GM04503 (cell line): ENCODE measurements at places on chromosomes 6 and 20.

DNA sequence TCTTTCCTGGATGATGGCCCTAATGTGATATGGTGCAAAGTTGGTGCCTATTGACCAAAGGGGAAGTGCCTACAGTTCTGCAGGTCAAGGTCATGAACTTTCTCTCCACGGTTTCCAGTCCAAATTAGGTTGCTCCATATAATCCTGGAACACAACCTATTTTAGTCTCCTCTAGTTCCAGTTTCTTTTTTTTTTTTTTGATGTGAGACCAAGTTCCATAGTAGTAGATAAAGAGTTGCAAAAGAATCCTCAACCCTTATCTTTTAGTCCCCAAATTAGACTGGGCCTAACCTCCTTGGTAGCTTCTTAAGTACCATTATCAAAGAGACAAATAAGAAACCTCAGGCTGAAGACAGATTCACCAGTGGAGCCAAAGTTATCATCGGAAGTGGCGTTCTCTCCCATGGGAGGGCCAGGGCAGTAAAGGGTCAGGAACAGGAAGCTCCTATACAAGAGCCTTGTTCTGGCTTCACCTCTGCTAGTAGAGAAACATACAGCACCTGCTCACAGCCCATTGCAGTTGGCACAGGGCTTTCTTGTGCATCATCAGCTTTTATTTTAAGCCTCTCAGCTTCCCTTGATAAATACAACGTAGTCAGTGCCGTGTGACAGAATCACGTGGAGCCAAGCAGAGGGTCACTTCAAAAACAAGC is 132.2 kb upstream of the RREB1 start:
- DNase-seq: no peak

GRCh38 chr6:64217721-64218620 is 582.4 kb downstream of the PHF3 start:
- no peak for DNase-seq

GRCh38 chr6:35980991-35981645 is 43.3 kb downstream of the SLC26A8 start:
- no peak for DNase-seq

DNA sequence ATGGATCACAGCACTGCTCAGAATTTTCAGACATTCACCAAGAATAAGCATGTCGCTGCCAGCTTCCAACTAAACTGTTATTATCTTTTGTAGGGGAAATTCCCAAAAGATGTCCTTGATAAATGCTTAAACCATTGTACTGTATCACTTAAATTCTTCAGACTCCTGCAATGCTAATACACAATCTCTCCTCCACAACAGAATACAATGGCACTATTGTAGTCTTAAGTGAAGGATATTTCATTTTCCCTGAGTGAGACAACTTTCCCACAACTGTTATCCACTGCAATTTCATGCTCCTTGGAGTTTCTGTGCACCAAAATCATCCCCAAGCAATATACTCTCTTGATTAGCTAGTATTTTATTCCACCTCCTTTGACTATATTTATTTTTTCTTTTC is 189.7 kb downstream of the COL9A1 start:
- no peak for DNase-seq

- no peak for DNase-seq
Measured at GRCh38 chr6:54516321-54516720, 208.1 kb downstream of the TINAG start.

DNA sequence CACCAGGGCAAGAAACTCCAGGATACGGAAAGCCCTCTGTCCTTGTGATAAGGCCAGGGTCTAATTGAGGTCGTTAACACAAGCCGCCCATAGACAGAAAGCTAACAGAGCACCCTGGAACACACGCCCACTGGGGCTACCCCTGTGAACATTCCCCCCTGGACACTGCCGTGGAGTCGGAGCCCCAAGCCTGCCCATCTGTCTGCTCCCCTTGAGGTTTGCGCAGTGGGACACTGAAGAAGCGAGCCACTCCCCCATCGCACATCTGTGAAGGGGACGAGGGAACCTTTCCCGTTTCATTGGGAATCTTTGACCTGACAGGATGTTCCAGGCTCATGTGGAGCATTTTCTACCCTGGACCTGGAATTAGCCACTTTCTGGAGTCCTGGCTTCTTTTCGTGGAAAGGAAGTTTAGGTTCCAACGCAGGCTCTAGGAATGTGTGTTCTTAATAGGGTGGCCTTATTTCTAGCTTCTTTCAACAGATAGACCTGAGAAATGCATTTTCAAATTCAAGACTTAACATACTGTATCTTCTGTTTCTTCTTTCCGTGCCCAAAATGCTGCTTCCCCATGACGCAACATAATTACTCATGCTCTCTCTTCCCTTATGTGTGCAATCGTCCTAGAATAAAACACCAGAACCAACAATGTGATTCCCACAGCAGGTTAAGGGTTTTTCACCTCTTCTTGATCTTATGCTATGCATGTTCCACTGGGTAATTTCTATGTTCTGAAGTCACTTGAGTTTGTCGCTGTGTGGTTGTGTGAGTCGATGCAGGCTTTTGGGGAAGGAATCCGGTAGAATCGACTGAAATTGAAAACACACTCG is 161.1 kb downstream of the ERMARD start:
- DNase-seq: no peak

DNA sequence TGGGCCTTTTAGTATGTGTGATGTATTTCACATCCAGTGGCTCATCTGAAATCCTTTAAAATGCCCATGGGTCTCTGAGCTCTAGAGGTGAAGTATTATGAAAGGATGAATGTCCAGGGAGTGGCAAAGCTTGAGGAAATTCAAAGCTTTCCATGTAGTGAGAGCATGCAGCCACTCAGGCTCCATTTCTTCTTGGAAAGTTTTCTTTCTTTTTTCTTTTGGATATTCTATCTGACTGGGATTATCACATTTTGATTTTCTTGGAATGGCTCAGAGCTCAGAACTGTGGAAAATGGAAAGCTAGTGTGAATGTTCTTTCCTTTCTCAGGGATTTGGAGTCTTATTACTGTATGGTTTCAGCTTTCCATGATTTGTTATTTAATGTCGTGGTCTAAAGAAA is 397.4 kb downstream of the CD109 start:
- no peak for DNase-seq
